ENCODE measurements at places on chromosomes 1 and 21. TPM values are rescaled to one million over a fixed set of nuclear protein-coding genes. Genes with fewer than 3 reads are reported as not detected.

PFKL gene
- total RNA-seq = 87.8 TPM

KCNJ10 gene
- total RNA-seq = not detected

DNA sequence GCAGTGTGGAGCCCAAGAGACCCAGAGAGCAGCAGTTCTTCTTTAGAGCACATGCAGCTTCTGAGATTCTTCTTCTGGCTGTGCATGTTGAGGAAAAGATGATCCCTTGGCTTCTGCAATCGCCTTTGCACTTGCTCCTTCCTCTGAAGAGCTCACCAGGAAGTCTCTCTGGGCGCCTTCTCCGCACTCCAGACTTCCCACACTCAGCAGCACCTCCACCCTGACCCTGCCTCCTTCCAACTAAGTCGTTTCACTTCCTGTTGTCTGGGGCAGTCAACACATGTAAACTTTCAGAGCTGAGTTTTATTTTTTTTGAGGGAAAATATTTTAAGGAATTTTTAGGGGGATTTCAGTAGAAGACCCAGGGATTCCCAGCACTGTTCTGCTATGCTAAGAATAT lies 73.4 kb upstream of the F3 start:
- DNase-seq = no peak

LCE1B gene
- not detected for total RNA-seq

DNA sequence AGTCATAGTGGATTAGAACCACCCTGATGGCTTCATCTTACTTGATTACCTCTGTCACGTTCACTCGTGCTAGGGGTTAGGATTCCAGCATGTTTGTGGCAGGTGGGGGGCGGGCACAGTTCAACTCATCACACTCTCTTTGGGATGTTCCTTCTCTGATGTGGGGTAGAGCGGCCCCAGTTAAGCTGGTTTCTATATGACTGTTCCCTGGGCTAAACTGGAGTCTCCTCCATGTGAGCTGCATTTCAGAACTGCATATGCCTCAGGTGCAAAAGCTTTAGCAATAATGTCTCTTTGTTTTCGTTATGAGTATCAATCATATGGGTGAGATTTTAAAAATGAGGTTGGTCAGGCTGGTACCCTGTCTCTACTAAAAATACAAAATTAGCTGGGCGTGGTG lies 393.2 kb downstream of the RPS6KC1 start:
- DNase-seq = no peak

Data from CD8-positive, alpha-beta T cell (primary cell).